Naive thymus-derived CD4-positive, alpha-beta T cell (primary cell): ENCODE measurements at places on chromosomes 4 and X. TPM values are rescaled to one million over a fixed set of nuclear protein-coding genes. Genes with fewer than 3 reads are reported as not detected.

Gene MXRA5
- not detected for polyA plus RNA-seq

Gene ATP8A1
- 10.2 TPM for polyA plus RNA-seq

Gene SPANXD
- polyA plus RNA-seq: not detected

Gene SYN1
- polyA plus RNA-seq: 0.74 TPM

Gene DMRTC1B
- polyA plus RNA-seq: 3.1 TPM

Gene SERPINA7
- not detected for polyA plus RNA-seq

Gene POU4F2
- polyA plus RNA-seq: not detected

Gene BEX1
- 0.49 TPM for polyA plus RNA-seq

Gene COL25A1
- polyA plus RNA-seq: 0.04 TPM

Gene GPRASP2
- polyA plus RNA-seq: 9.3 TPM

Gene ENOX2
- 24.0 TPM for polyA plus RNA-seq

Gene VCX2
- polyA plus RNA-seq: not detected

Gene RAI2
- polyA plus RNA-seq: 1.4 TPM

Gene BTC
- not detected for polyA plus RNA-seq

Gene N4BP2
- polyA plus RNA-seq: 12.9 TPM
